Heart left ventricle (tissue), 16 donors: ENCODE measurements at places on chromosomes 2 and 18. TPM values are rescaled to one million over a fixed set of nuclear protein-coding genes. Genes with fewer than 3 reads are reported as not detected.

DNA sequence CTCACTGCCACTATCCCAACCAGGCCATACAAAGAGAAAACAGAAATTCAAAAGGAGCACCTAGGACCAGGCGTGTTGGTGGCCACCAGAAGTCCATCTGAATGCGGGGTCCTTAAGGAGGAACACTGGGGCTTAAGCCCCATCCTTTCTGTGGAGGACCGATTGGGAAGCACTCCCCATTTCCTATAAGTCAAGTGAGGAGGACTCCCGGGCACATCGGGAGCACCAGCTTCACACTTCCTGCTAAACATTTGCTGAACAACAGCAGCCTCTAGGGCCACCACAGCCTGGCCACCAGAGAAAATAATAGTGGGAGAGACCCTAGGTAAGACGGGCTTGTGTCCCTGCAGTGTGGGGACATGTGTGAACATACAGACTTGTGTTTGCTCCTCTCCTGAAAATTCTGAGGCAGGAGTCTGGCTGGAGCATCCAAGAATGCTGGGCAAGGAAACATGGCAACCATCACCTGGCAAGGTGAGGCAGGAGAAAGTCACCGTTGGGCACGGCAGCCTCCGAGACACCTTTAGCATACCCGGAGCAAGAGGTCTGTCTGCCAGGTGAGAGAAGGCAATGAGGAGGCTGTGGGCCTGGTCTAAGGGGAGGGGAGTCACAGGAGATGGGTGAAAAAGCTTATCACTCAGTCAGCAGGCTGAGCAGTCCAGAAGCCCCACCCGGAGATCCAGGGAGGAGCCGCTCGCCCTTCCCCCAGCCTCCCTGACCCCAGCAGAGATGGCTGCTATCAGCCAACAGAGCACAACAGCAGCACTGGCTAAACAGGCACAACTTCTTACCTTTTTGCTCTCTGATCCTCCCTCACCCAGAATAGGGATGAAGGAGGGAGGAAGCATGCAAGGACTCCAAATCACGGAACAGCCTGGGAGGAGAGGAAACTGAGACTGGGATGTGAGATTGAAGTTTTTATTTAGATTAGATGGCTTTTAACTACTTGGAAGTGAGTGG lies 282.3 kb downstream of the EIPR1 start:
- no peaks in the 10 kb centered on the region for H3K36me3 ChIP-seq
- no peaks in the 10 kb centered on the region for H3K4me1 ChIP-seq
- no peak for DNase-seq
- H3K4me3 ChIP-seq: no peak overlapping the region

GRCh38 chr2:64234785-64235184 lies 90.6 kb upstream of the PELI1 start:
- H3K4me1 ChIP-seq: no peaks in the 10 kb centered on the region
- no peak overlapping the region for H3K4me3 ChIP-seq
- DNase-seq: no peak
- no peaks in the 10 kb centered on the region for H3K36me3 ChIP-seq

DNA sequence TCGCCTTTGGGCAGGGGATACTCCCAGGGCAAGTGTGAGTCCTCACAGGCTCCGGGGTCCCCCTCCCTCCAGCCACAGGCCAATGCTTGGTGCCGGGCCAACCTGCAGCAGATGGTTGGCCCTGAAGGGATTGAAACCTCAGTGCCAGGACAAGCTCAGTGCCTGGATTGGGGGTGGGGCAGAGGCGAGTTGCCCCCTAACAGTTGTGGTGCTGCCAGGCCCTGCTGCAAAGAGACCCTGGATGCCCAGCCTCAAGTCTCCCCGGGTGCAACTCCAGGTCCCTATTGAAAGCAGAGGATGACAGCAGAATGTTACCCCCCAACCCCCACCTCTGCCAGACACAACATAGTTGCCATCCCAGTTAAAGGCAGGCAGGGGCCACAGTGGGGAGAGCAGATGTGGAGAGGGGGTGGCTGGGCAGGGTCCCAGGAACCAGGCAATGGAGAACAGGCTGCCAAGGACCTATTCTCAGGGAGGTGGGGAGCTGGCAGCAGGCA lies 9.5 kb upstream of the RNF103 start:
- peak; percentile 34 for DNase-seq
- no peaks in the 10 kb centered on the region for H3K4me1 ChIP-seq
- no peak overlapping the region for H3K4me3 ChIP-seq
- peak overlapping the region; percentile 51 for H3K27ac ChIP-seq
- H3K27me3 ChIP-seq: no peaks in the 10 kb centered on the region

DNA sequence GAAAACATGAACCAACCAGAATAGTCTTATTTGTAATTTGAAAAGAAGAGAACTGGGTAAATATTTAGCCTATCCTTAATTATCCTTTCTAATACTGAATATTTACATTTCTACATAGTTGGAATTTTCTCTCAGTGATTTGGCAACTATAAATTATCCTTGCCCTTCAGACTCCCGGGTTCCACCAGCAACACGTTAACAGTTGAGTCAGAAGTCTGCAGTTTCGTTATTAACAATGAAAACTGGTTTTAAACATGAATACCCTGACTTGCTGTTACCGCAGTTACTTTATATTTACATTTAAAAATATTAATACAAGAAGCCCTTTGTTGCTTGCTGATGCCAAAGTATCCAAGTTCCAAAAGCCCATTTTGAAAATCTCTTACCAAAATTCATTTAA lies 673.0 kb downstream of the ARHGAP15 start:
- H3K4me3 ChIP-seq: no peak overlapping the region
- H3K27ac ChIP-seq: no peak overlapping the region
- no peaks in the 10 kb centered on the region for H3K4me1 ChIP-seq
- DNase-seq: no peak
- H3K27me3 ChIP-seq: no peaks in the 10 kb centered on the region

- DNase-seq: no peak
- no peak overlapping the region for H3K27ac ChIP-seq
- no peaks in the 10 kb centered on the region for H3K36me3 ChIP-seq
- H3K27me3 ChIP-seq: no peaks in the 10 kb centered on the region
- peaks cover 10% of the 10 kb centered on the region for H3K4me1 ChIP-seq
Observed at GRCh38 chr2:113124181-113124961, 3.0 kb upstream of the IL1RN start.

DNA sequence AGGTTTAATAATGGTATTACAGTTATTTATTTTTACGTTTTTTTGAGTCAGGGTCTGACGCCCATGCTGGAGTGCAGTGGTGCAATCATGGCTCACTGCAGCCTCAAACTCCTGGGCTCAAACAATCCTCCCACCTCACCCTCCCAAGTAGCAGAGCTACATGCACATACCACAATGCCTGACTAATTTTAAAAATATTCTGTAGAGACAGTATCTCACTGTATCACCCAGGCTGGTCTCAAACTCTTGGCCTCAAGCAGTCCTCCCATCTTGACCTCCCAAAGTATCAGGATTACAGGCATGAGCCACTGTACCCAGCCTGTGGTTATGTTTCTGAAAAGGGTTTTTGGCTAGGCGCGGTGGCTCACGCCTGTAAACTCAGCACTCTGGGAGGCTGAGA lies 120.8 kb downstream of the ESCO1 start:
- no peaks in the 10 kb centered on the region for H3K4me1 ChIP-seq
- no peak overlapping the region for H3K27ac ChIP-seq
- no peaks in the 10 kb centered on the region for H3K36me3 ChIP-seq
- H3K27me3 ChIP-seq: no peaks in the 10 kb centered on the region

DNA sequence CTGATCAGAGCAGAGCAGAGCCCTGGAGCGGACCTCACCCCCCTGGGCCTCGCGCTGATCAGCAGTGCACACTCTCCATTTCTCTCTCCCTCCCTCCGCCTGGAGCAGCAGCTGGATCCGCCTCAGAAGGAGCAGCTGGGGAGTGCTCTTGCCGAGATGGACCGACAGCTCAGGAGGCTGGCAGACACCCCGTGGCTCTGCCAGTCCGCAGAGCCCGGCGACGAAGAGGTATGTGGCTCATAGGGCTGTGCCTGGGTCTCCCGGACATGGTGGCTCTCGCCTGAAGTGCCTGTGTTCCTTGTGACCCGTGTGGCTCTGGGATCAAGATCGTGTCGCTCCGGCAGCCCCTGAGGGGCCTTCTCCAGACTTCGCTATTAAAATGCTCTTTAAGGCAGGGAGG lies 102.5 kb downstream of the USP40 start:
- H3K4me1 ChIP-seq: no peaks in the 10 kb centered on the region
- H3K27me3 ChIP-seq: no peaks in the 10 kb centered on the region
- H3K4me3 ChIP-seq: no peak overlapping the region
- H3K36me3 ChIP-seq: peaks cover 33% of the 10 kb centered on the region
- H3K27ac ChIP-seq: no peak overlapping the region

The ANKRD30BL gene
- polyA plus RNA-seq: not detected
